ENCODE measurements at places on chromosomes 2 and 18.

- DNase-seq: no peak
Observed at GRCh38 chr2:106581328-106581727, 94.2 kb downstream of the CD8B2 start.

DNA sequence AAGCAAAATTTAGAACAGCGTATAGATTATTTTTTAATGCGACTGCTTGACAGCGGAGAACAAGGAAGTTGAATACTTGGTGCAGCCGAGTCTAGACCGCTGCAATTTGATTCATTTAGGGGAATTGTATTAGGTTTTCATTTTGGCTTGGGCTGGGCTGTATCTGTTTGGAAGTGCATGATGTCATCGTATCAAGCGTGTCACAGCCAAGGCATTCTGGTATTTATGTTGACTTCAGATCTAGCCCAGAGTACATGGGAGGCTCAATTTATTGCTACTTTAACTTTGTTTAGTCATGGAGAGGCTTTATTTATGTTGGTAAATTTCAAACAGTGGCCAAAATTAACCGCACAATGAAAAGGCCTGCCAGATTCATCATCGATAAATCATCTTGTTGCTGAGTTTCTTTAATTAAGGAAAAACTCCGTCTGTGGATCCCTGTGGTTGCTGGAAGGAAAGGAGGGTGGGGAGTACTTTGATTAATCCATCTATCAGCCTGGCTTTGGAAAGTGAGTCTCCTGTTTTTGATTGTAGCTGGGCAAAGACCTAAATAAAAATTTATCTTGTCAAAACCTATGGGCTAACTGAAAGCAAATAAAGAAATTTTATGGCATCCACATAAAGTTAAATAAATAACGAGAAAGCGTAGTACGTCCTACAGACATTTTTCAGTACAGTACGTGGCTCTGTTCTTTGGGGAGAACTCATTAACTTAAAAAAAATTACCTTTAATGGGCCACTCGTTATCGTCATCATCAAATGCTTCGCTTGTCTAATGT, 230.4 kb upstream of the SPRED2 start:
- DNase-seq: no peak

GRCh38 chr2:163259489-163259888, 420.9 kb upstream of the KCNH7 start:
- no peak for DNase-seq

DNA sequence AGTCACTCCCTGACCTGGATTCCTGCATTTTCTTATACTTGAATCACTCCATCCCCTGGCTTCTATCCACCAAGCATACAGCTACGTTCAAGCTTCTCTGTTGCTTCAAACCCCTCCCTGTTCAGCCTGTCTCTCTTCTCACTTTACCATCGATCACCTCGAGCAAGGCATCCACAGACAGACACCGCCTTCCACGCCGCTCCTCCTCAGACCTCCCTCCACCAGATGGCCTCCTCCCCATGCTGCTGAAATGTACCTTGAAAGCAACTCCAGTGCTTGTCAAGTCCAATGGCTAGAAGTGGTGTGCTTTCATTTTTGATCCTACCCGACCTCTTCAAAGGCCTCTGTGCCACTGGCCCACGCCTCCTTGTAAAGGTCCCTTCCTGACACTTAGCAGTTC, 131.3 kb upstream of the ACAA2 start:
- DNase-seq: peak; percentile 35

GRCh38 chr2:46504221-46504620, 24.9 kb downstream of the TMEM247 start:
- no peak for DNase-seq

GRCh38 chr2:227472265-227473121, 537 bp downstream of the AGFG1 start:
- DNase-seq: no peak

- DNase-seq: no peak
Observed at GRCh38 chr2:233418761-233419546, 64.7 kb downstream of the DGKD start.

DNA sequence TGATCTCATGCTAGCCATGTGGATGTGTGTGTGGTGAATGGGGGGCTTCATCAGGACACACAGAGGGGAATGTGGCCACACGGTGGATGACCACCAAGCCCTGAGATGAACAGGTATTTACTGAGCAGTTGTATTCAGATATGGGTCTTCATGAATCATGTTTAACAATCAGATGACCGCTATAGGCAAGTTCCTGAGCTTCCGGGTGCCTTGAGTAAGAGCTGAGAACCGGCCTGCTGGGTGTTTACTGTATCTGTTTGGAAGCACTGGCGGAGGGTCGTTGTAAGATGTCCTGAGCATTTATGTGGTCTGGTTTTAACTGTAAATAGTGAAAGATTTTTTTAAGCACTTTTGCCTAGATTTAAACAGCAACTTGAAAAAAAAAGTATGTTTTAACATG, 43.9 kb downstream of the BOLA3 start:
- DNase-seq: no peak

GRCh38 chr2:203739351-203739750, 32.9 kb downstream of the CD28 start:
- no peak for DNase-seq

- no peak for DNase-seq
Observed at GRCh38 chr2:25814681-25815080, 63.6 kb downstream of the ASXL2 start.

- no peak for DNase-seq
Observed at GRCh38 chr2:173588931-173589369, 234.3 kb downstream of the CDCA7 start.

GRCh38 chr2:164023896-164024295, 288.1 kb upstream of the FIGN start:
- DNase-seq: no peak

GRCh38 chr2:232365621-232366321, 12.8 kb upstream of the ALPP start:
- no peak for DNase-seq

- no peak for DNase-seq
Observed at GRCh38 chr2:24473626-24474025, 17.4 kb upstream of the NCOA1 start.

GRCh38 chr2:94872088-94872618, 923 bp downstream of the TEKT4 start:
- no peak for DNase-seq

- no peak for DNase-seq
Observed at GRCh38 chr2:233605680-233606079, 11.8 kb upstream of the UGT1A8 start.

- peak; percentile 11 for DNase-seq
Observed at GRCh38 chr2:217370391-217370790, 510.5 kb upstream of the TNP1 start.

DNA sequence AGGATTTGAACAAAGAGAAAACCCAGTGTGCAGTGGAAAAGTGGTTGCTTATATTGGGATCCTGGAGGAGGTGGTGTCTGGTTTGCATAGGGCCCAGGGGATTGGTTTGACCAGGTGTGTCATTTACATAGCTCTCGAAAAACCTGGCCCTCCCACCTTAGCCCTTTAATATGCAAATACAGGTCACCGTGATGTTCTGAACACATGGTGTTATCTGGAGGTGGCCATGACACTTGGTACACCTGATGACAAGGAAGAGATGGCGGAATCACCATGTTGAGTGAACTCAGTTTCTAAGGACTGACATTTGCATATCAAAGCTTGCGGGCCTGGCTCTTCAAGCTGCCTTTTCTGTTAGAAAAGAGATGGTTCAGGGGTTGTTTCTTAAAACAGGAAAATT, 2.3 kb upstream of the NAPG start:
- DNase-seq: no peak

- no peak for DNase-seq
Observed at GRCh38 chr2:121228521-121228920, 56.5 kb downstream of the TFCP2L1 start.

DNA sequence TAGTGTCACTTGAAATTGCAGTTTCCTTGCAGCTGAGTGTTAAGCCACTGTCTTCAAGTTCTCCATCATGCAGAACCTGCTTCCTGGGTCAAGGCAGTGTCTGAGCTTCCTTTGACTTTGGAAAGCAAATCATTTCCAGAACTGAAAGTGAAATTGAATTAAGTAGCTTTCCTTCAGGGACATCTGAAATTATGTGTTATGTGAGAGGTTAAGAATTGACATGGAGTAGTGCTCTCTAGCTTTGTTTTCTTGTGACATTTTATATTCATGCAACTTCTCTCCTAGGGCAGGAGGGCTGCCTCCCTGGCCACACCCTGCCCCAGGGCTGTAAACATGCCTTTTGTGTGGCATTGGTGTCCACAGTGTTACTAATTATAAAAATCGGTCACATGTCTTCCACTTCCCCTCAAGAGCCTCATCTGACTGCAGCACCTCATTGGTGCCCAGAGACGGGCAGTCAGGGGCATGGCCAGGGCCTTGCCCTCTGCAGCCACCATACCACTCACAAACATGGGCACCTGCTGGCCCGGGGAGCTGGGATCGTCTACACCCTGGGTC, 14.4 kb downstream of the RAB12 start:
- DNase-seq: no peak

DNA sequence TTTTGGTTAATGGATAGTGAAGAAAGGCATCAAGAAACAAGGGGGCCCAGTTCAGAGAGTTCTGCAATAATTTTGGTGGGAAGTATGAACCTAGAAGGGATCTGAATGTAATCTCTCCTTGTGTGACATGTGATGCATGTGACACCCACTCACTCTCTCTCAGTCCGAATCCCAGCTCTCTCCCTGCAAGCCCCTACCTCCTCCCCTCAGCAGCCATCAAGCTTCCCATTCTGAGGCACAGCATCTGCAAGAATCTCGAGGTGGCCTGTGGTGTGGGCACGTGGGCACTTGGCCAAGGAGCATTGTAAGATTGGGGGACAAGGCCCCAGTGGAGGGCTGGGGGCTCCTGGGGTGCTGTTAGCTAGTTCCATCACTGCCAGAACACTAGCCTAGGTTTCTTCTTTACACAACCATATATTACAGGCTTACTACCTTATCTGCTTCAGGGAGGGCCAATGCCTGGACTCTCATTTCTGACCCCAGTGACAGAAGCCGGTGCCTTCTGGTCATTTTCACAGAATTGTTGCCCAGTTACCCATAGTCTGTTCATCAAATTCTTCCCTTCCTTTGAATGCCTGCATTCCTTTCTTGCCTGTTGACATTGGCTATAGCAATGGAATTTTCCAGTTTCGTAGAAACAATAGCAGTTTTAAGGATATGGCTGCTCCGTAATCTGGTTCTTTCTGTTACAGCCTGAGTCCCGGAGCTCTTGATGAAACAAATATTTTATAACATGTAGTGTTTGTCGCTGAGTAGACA, 13.3 kb upstream of the LCLAT1 start:
- DNase-seq: no peak

DNA sequence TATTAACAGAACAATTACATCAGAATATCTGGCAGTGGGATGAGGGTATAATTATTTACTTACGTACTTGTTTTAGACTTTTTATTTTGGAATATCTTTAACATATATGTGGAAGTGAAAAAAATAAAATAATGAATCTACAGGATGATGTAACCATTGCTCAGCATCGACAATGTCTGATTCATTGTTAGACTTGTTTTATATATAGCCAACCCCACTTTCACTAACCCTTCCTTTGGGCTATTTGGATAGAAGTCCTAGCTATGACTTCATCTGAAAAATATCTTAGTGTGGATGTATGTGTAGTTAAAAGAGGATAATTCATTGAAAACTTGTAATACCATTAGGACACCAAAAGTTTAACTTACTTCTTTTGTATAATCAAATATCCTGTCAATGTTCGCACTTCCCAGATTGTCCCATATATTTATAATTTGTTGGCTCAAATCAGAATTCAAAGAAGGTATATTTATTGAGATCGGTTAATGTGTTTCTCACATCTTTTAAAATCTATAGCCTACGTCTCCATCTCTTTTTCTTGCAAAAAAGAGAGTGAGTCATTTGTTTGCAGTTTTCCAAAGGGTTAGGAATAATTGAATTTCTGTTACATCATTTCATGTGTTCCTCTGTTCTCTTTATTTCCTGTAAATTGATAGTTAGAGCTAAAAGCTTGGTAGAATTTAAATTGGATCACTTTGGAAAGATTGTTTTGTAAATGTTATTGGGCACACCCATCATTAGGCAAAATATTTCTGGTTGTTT, 506.1 kb upstream of the FAM98A start:
- no peak for DNase-seq

- peak; percentile 7 for DNase-seq
Observed at GRCh38 chr2:20190876-20191713, 33.8 kb downstream of the SDC1 start.

DNA sequence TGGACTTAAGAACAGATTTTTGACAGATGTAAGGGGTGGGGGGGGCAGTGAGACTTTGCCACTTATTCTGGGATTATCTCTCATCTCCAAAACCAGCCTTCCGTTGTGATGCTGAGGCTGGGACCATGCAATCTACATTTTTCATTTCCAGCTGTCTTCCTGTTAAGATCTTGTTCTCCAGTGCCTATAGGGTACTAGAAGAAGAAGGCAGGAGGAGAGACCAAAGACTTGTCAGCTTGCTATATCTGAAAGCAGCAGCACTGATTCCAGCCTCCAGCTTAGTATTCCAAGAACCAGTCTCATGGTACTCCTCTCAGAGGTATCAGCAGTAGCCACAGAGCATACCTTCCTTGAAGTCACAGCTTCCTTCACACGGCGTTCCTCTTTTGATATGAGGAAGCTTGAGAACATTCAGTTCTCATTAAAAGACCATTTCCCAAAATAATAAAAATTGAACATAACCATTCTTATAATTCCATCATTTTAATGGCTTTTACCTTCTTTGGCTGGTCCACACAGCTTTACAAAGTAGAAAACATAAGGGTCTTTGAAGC, 49.8 kb downstream of the USP34 start:
- DNase-seq: no peak

DNA sequence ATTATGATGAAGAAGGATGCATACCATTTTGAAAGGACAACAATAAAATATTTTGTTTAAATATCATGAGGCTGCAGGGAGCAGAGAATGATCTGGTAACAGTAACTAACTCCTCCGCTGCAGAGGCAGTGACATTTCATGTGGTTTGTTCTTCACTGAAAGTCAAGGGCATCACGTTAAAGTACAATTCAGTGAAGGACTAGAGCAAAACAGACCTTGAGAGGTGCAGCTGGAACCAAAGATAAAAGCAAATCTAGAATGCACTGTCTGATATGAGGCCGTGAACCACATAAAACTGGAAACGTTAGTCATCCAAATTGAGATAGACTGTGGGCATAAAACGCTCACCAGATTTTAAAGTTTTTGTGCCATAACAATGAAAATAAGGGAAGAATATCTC, 522.9 kb upstream of the TNP1 start:
- peak; percentile 88 for DNase-seq

DNA sequence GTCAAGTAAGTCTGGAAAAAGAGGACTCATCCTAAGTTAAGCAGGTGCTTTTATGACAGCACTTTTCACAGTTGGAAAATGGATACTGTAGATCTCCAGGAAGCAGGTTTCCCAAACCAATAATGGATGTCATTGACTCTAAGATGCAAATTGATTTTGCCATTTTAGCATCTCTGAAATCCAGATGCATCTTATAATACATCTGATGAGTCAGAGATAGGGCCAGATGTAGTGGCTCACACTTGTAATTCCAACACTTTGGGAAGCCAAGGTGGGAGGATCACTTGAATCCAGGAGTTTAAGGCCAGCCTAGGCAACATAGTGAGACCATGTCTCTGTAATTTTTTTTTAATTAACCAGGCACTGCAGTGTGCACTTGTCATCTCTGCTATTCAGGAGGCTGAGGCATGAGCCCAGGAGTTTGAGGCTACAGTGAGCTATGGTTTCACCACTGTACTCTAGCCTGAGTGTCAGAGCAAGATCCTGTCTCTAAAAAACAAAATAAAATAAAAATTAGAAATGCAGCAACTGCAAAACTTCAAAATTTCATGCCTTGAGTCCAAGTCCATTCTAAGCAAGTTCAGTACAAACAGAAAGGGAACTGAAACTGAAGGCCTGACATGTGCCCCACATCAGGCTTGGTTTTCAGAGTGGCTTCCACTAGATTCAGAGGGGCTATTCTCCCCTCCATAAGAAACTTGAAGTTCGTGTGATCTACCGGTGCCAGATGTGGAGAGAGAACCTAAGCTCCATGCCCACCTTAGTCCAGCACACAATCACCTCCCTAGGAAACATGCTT, 267.8 kb upstream of the NCKAP5 start:
- no peak for DNase-seq
